ENCODE measurements at places on chromosomes 12 and 14.

GRCh38 chr12:48542300-48542928 is 17.0 kb downstream of the OR8S1 start:
- no peak for DNase-seq

DNA sequence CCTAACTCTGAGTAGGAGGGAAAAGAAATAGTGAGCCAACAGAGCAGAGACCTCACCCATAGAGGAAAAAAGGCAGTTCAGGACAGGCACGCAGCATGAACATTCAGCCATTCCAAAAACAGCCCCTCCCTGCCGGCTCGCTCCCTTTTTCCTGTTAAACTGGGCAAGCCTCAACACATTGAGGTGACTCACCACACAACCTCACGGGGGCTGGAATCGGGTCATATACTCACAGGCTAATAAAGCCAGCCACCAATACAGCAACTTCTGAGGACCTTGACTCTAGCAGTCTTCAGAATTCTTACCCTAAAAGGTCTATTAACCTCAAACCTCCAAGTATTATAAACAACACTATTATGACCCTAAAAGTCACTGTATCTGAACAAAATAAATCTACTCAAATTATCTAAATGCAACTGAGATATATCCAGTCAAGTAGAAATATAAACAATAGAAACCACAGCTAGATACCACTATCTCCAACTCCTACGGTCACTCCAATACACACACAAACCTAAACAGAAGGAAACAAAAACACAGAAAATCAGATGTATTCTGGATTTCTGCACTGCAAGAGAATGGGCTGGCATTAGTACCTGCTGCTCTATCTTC is 6.3 kb downstream of the YBX3 start:
- DNase-seq = peak; percentile 74

GRCh38 chr14:97336179-97336578 is 539.0 kb downstream of the VRK1 start:
- no peak for DNase-seq

- no peak for DNase-seq
Measured at GRCh38 chr14:105274637-105275036, 26.2 kb downstream of the BRF1 start.

GRCh38 chr14:38129705-38130104 is 78.0 kb upstream of the SSTR1 start:
- DNase-seq = no peak

Data from retinal pigment epithelial cell (primary cell).